ENCODE measurements at places on chromosomes 4 and X.

GRCh38 chr4:83221897-83222441 is 62.6 kb downstream of the COQ2 start:
- DNase-seq: no peak

GRCh38 chrX:69131886-69132285 is 33.4 kb downstream of the PJA1 start:
- no peak for DNase-seq

GRCh38 chrX:150701377-150701776 is 8.2 kb downstream of the MTMR1 start:
- no peak for DNase-seq

DNA sequence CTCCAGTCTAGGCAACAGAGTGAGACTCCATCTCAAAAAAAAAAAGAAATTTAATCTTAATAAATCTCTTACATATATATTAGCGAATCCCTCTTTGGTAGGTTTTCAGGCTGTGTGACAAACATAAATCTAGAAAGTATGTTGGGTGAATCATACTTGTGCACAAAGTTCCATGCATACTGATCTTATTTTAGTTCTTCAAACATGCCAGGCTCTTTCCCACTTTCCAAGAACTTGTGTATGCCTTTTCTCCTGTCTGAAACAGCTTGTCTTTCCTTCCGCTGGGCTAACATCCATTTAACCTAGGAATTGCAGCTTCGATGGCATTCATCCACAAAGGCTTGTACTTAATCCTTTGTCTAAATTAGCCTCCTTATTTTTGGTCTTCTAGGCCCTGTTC is 156.6 kb upstream of the CASK start:
- DNase-seq: no peak

GRCh38 chr4:36214735-36215485 is 29.4 kb downstream of the ARAP2 start:
- no peak for DNase-seq

- no peak for DNase-seq
These were observed 15.6 kb downstream of the DOK7 start for GRCh38 chr4:3478446-3479357.
